T-helper 22 cell (primary cell): ENCODE measurements at places on chromosomes 11 and 22.

GRCh38 chr22:24894998-24895397, 51.5 kb downstream of the LHFPL7 start:
- no peak for DNase-seq

GRCh38 chr22:27732841-27733240, 68.7 kb downstream of the MN1 start:
- no peak for DNase-seq

GRCh38 chr11:31657091-31657490, 147.5 kb downstream of the ELP4 start:
- DNase-seq = no peak

DNA sequence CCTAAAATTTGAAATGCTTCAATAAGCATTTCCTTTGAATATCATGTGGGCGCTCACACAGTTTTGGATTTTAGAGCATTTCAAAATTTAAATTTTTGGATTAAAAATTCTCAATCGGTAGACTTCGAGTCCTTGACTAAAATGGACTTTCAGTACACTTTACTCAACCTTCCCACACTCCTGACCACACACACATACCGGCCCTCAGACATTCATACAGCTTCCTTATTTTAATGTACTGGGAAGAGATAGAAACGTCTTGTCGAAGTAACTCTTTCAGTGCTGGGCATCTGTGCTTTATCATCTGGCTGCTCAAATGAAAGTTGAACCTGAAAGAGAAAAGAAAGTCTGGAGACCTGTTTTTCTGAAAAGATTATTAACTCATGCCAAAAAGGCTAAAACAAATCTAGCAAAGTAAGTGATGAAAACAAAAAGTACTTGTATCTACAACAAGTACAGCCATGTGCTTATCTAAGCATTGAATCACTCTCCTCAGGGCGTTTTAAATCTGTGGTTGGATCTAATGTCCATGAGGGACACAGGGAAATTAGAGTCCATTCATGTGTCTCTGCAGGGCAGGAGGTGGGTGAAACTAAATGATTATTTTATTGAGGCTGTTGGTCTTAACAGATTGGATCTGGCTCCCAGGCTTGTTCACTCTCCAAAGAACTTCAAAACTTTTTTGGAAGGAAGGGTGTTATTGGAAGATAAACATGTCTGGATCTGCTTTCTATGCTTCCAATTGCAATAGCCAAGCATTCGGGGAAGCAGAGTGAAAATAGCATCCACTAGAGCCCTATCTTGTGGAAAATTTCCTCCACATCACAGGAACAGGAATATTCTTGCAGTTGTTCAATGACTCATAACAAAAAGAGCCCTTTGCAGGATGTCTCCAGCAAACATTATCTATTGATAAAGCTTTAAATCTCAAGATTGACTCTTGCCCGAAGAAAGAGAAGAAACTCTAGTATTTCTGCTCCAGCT, 47.0 kb downstream of the CARD18 start:
- no peak for DNase-seq

- no peak for DNase-seq
These were observed 26.4 kb upstream of the OR8D2 start for GRCh38 chr11:124346311-124346955.
